ENCODE measurements at places on chromosomes 4 and X.

DNA sequence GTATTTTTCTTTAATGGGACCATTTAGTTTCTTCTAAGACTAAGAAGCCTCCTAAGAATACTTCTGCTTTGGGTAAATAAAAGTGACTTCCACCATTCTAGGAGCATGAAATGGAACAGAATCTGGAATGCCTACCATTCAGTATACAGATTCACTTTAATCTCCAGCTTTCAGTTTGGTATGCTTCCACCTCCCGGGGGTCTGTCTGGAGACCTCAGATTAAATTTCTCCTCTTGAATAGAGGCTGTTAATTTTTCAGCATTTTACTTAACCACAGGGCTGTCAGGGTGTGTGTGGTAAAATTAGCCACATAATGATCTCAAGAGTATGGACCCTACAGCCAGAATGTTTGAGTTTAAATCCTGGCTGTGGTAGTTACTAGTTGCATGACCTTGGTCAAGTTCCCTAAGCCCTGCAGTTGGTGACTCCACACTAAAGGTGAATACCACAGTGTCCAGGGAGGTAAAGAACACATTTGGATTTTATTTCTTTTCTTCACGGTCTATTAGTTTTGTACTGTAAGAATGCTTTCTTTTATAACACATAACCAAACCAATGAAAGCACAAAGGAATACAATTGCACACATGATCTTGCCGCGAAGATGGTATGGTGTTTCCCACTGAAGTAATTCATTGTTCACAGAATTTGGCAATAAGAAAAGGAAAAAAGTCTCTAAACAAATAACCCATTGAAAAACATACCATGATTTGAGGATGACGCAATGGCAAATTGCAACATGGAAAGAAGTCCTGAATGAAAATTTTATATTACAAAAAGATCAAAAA is 37.3 kb upstream of the TRIM2 start:
- DNase-seq: no peak

DNA sequence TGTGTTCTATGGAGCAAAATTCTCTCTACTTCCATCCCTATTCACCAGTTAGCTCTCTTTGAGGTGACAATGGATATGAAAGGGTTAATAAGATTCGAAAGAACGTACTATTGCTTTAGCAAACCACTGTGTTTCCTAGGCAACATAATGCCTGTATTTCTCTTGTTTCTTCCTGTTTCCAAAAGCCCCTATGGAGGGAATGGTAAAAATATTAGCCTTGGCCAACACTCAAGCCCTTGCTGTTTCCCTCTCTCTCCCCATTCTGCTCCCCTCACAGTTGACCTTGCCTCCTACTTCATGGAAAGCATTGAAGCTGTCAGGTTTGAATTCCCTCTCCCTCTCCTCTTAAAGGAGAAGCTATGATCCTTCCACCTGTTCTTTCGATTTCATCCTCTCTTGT is 9.6 kb upstream of the PGRMC1 start:
- no peak for DNase-seq

DNA sequence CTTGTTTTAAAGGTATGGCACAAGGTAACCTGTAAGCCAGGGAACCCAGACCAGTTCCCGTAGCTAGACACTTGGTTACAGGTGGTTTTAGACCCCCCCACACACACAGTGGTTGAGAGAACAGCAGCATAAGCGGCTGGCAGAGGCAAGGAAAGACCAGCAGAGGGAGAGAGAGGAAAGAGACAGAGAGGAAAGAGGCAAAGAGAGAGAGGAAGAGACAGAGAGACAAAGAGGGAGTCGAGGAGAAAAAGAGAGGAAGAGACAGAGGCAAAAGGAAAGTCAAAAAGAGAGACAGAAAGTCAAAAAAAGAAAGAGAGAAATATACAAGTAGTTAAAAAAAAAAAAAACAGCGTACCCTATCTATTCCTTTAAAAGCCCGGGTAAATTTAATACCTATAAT is 19.5 kb upstream of the PCSK1N start:
- DNase-seq: no peak

- no peak for DNase-seq
Observed at GRCh38 chrX:46686003-46686645, 72.8 kb downstream of the SLC9A7 start.

GRCh38 chrX:27998666-27999065 is 17.4 kb upstream of the DCAF8L1 start:
- no peak for DNase-seq

DNA sequence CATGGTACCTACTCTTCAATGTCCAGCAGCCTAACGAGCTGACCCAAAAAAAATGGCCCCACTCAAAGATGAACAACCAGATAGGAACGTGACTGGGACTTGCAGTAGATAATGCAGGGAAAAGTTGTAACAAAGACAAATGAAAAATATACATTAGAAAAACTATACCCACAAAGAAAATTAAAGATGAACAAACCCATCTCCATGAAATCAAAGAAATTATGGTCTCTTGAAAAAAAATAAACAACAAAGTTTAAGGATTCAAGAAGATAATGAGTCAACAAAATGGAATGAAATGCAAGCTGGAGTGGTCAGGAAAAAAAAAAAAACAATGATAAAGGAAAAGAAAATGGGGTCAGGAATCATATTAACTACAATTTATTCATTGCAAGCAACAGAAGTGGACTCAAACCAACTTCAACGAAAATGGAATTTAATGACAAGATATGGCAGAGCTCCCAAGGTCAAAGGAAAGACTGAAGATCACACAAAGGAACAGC is 309.8 kb upstream of the GALNT7 start:
- DNase-seq: no peak

All from stimulated activated CD8-positive, alpha-beta memory T cell treated with anti-CD3 and anti-CD28 coated beads, Interleukin-2, amount 100 ng/mL, for 1 hour (primary cell).